ENCODE measurements at places on chromosomes 3 and 15.
A peak's percentile ranks its signal among the peaks of the same experiment; 100 is the strongest.

DNA sequence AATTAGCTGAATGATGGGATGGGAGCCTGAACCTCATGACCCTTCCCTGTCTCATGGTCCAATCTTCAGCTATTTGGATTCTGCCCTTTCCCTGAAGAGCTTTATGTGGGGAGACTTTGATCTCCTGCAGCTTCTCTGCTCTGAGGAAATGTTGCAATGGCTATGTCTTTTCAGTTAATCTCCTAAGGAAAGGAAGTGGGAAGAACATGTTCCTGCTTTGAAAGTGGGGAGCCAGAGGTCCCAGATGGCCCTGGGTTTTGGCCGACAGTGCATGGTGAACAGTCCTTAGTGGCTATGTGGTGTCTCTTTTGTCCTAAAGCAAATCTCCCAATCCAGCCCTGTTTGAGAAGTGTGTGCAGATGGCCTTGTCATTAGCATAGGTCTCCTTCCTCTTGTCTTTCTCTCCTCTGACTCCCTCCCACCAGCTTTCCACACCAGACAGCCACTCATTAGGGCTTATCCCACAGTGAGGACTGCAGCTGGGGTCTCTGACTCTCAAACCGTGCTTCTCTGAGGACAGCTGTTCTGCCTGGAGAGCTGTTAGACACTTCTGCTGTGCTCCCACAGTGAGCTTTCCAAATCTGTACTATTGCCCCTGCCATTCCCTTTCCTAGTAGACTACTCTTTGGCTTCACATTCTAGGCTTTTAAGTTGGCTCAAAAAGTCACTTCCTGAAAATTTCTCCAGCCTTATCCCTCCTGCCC is 365.8 kb upstream of the UMPS start:
- DNase-seq: no peak

DNA sequence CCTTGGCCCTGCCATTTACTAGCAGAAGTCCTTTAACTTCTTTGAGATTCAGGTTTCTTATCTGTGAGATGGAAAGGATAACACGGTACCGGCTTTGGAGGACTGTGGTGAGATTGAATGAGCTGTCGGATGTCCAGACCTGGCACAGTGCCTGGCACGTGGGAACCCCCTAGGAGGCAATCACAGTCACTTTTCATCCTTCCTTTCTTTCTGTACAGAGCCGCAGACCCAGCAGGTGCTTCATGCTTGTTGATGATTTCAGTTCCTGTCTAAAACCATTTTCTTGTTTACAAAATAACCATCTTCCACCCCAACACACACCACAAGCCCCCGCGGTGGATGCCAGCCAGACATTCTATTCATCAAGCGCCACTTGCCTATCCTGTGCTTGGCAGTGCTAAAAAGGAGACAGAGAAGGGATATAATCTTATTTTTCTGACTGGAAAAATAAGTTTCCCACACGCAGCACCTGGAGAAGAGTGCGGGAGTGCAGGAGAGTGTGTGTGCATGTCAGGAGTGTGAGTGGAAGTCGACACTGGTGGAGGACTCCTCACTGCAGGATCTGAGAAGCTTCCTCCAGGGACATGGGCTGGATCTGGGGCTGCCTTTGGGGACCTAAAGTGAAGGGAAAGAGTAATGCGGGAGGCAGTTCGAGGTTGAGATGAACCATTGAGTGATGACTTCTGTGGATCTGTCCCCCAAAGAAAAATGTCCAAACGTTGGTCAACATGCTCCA is 85.7 kb downstream of the ST6GAL1 start:
- DNase-seq: no peak

DNA sequence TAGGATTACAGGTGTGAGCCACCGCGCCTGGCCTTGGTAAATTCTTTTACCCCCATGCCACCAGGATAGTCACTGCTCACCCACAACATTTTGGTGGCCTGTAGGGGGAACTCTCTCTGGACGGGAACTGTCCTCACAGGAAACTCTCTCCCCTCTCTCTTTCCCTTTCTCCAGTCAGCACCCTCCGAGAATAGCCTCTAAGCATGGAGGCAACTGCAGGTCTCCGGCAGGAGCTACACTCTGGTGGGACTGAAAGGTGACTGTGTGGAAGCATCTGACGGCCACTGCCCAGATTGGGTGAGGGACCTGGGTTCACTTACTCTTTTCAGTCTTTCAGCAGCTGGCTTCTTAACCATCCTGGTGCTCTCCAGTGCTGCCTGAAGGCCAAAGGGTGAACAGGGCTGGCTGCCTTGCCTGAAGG is 21.3 kb downstream of the TRANK1 start:
- DNase-seq: no peak

DNA sequence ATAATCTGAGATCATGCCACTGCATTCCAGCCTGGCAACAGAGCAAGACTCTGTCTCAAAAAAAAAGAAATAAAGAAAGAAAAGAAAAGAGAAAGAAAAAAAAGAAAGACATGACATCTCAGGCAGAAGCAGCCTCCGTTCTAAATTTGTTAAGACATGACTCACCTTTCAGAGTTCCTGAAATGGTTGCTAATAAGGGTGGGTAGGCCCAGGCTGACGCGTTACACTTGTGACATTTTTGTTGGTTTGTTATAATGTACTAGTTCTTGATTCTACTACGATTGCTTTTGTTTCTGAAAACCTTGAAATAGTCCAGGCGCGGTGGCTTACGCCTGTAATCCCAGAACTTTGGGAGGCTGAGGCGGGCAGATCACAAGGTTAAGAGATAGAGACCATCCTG is 21.0 kb downstream of the SLC25A20 start:
- no peak for DNase-seq

DNA sequence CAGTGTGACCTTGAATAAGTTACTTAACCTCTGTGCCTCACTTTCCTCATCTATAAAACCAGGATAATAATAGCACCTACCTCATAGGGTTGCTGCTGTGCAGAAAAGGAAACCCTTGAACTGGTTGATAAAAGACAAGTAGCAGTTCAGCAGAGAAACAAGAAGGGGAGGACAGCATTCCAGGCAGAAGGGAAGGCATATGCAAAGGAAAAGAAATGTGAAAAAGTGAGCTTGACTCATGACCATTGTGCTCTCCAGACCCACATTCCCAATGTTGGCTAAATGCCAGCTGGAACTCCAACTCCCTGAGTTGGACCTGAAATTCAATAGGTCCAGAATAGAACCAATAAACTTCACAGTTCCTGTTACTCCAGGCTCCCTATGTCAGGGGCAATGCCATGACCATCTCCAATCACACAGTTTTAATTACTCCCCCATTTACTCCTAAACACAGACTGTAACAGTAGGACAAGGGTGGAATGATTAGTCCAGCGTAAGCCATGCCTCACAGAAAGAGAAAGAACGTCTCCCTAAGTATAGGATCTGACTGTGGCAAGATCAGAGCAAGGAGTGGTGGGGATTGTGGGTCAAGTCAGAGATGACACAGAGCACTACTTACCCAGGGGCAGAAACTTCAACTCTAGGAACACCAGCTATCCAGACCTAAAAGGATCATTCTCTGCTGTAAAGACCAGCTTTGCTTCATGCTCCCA is 26.9 kb downstream of the PRKAR2A start:
- no peak for DNase-seq

GRCh38 chr3:135169651-135170050 is 374.6 kb downstream of the EPHB1 start:
- DNase-seq: no peak

DNA sequence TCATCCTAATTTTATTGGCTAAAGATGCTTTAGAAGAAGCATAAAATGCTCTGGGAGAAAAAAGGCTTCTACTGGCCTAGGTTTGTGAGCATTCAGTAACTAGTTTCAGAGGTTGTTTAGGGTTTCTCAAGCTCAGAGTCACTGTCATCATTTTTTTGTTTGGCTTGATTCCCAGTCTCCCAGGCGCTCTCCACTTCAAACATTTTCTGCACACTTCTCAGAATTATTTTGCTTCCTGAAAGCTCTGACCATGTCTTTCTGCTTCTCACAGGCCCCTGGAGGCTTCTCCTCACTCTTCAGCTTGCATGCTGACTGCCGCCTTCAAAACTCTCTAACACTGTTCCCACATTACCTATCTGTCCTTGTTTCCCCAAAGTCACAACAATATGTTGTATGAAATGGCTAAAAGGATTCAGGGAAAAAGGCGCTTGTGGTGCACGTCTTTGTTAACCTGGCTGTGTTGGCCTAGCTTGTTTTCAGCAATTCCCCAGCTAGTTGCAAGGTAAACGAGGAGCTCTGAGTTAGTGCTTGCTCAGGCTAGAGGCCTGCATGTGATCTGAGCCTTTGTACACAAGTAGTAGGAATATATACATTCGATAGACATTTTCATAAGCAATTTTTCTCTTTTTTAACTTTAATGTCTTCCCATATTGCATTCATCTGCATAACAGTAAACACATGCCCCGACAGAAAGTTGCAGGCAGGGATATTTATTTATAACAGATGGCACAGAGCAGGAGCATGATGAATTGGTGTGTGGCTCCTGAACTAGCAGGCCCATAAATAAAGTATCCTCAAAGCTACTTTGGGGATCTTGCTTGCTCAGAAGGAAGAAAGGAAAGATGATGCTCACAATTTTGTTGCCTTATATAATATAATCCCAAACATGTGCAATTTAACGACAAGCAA is 129.2 kb upstream of the DPH6 start:
- peak; percentile 73 for DNase-seq
